ENCODE measurements at places on chromosomes 11 and 22.

DNA sequence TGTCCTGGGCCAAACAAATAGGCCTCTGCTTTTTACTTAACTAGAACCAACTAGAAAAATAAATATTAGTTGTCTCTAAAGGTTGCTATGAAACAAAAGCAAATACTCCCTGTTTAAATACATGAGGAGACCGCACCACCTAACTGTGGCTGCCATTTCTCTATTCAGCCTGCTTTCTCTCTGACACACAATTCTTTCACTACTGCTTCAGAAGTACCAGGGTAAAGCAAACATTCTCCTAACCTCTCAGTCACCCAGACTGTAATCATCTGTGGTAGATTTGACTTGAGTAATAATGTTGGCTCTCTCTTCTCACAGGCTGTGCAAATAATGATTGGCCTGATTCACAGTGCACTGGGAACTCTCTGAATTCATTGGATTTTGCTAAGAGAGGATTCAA is 41.0 kb upstream of the MS4A8 start:
- peak; percentile 26 for DNase-seq
- H3K4me3 ChIP-seq: no peak overlapping the region
- H3K27ac ChIP-seq: peak overlapping the region; percentile 26
- no peaks in the 10 kb centered on the region for H3K36me3 ChIP-seq
- peaks cover 3% of the 10 kb centered on the region for H3K4me1 ChIP-seq

GRCh38 chr11:2940147-2940920 is 11.1 kb upstream of the PHLDA2 start:
- H3K27ac ChIP-seq: no peak overlapping the region
- no peaks in the 10 kb centered on the region for H3K27me3 ChIP-seq
- peaks cover 15% of the 10 kb centered on the region for H3K4me1 ChIP-seq

- DNase-seq: peak; percentile 57
- no peaks in the 10 kb centered on the region for H3K27me3 ChIP-seq
- H3K27ac ChIP-seq: no peak overlapping the region
- peaks cover 13% of the 10 kb centered on the region for H3K36me3 ChIP-seq
Measured at GRCh38 chr11:15969281-15969680, 387.1 kb downstream of the SOX6 start.

DNA sequence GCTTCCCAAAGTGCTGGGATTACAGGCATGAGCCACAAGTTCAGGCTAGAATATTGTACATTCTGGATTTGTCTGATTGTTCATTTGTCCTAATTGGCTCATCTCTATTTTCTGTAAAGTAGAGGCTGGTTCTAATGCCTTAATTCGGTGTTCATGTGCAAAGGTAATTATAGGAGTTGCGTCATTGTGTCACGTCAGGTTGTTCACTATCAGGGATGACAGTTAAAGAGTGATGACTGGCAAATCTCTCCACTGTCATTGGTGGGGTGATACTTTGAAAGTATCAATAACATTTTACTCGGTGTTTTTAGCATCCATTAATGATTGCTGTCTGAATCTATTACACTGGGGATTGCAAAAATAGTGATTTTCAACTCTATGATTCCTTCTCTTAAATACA is 103.5 kb downstream of the HIPK3 start:
- H3K27ac ChIP-seq: no peak overlapping the region
- H3K4me3 ChIP-seq: no peak overlapping the region
- H3K36me3 ChIP-seq: peaks cover 2% of the 10 kb centered on the region
- DNase-seq: no peak
- H3K4me1 ChIP-seq: no peaks in the 10 kb centered on the region
